Breast epithelium (tissue), 4 donors: ENCODE measurements at places on chromosomes 4 and X. TPM values are rescaled to one million over a fixed set of nuclear protein-coding genes. Genes with fewer than 3 reads are reported as not detected.

VCX2 gene
- total RNA-seq = not detected

CPLX1 gene
- total RNA-seq = 1.2 TPM

JADE3 gene
- 12.8 TPM for total RNA-seq

VCX gene
- total RNA-seq = not detected

PCDH7 gene
- total RNA-seq = 14.4 TPM

SPRY1 gene
- 233 TPM for total RNA-seq

CXorf51B gene
- total RNA-seq = not detected

GATA1 gene
- not detected for total RNA-seq

CTAG1A gene
- not detected for total RNA-seq

FOXR2 gene
- total RNA-seq = not detected

TASL gene
- 1.4 TPM for total RNA-seq

GAGE1 gene
- not detected for total RNA-seq

MAGEA12 gene
- not detected for total RNA-seq

OCRL gene
- 17.4 TPM for total RNA-seq

SOX3 gene
- not detected for total RNA-seq

TMPRSS11A gene
- total RNA-seq = not detected

BMPR1B gene
- 7.2 TPM for total RNA-seq

CXCL13 gene
- not detected for total RNA-seq

FAM133A gene
- total RNA-seq = not detected

GLOD5 gene
- total RNA-seq = 0.66 TPM

TRAM1L1 gene
- 3.1 TPM for total RNA-seq

SLC9B1 gene
- total RNA-seq = 1.3 TPM

ADGRL3 gene
- 4.2 TPM for total RNA-seq

DKC1 gene
- total RNA-seq = 40.5 TPM

CCDC110 gene
- total RNA-seq = 1.3 TPM
